ENCODE measurements at places on chromosomes 13 and 19. TPM values are rescaled to one million over a fixed set of nuclear protein-coding genes. Genes with fewer than 3 reads are reported as not detected.

DNA sequence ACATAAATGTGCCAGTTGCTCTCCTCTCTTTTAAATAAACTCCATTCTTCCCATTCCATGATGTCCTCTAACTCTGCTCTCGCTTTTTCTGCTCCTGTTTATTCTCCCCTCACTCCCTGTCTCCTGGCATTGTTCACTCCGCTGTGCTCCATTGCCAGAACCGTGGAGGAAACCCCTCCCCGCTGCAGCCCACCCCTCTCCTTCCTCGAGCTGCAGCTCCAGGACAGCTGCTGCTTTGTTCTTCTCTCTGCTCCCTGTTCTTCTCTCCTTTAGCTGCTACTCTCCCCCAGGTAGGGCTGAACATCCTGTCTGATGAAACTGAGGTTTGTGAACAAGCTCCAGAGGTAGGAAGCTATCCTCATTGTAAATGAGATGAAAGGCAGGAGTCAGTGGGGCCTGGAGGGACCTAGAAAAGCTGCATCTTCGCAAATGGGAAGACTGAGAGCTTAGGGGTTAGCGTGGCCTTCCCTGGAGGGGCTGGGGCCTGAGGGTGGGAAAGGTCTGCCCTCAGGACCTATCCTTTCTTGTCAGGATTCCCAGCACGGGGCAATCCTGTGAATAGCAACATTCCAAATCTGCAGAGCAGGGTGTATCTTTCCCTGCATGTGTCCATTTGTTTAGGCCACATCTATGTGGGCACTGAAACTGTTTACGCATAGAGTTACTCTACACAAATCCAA is 243.7 kb downstream of the DNAJC15 start:
- no peak for DNase-seq

DNA sequence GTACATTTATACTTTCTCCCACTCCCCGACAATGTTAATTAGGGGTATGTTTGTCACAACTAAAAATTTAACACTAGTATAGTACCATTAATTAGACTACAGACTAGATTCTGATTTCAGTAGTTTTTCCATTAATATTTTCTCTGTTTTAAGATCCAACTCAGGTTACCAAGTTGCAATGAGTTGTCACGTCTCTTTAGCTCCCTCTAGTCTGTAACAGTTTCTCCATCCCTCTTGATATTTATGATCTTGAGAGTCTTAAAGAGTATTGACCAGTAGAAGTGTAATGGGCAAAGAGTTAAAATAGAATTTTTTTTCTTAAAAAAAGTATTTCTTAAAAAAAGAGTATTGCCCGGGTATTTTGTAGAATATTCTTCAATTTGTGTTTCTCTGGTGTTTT is 598.1 kb downstream of the TBC1D4 start:
- no peak for DNase-seq

GRCh38 chr13:74138241-74138640 is 4.0 kb upstream of the KLF12 start:
- no peak for DNase-seq

The ZNF586 gene
- total RNA-seq: 4.6 TPM

DNA sequence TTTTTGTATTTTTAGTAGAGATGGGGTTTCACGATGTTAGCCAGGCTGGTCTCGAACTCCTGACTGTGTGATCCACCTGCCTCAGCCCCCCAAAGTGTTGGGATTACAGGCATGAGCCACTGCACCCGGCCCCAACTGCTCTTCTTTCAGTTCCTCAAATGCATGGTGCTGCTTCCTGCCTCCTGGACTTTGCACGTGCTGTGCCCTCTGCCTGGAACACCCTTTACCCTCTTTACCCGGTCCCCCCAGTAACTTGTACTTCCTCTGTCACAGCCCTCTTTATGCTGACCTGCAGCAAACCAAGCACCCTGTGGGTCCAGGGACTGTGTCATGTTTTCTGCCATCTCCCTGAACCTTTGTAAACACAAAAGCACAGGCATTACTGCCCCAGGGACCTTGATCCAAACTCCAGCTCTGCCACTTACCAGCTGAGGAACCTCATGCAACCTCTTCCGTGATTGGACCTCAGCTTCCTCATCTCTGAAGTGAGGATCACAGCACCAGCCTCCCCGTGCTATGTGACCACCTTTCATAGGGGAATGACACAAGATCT is 3.8 kb downstream of the BLVRB start:
- DNase-seq: peak; percentile 65

- peak; percentile 27 for DNase-seq
These were observed 54.9 kb upstream of the RANBP3 start for GRCh38 chr19:6032827-6033226.

- no peak for DNase-seq
These were observed 2.2 kb upstream of the CEACAM18 start for GRCh38 chr19:51476164-51476563.

DNA sequence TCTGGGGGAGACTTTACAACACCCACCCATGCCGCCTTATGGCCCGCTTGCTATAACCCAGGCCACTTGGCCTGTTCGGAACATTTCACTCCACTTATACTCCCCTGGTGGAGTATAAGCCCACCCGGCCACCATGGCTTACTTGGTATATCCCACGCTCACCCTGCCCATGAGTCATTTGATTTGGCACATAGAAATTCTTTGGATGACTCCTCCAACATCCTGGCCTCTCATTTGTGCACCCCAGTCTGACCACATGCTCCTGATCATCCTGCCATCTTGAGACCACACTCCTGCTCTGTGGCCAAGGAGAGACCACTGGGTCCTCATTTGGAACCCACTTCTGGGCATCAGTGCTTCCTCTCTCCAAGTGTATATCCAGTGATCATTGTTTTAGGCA is 5.2 kb downstream of the SPACA6 start:
- DNase-seq: peak; percentile 18

The CYSLTR2 gene
- total RNA-seq: 0.28 TPM

DNA sequence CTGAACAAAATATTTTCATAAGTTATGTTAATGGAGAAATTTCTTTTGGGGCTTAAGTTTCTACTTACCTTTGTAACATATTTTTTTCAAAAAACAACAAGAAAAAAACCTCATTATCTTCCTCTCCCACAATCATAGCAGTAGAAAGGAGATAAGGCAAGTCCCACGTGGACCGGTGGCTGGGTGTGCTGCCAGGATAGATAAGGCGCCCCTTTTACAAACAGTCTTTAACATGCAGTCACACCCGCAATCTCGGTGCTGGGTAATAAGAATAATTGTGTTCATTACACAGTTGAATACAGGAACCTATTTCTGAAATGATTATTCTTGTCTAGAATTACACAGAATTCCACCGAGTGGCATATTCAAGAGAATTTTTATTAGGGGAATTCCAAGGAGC is 1202.3 kb downstream of the UQCRFS1 start:
- no peak for DNase-seq

GRCh38 chr13:44300895-44301638 is 72.6 kb upstream of the SERP2 start:
- DNase-seq: peak; percentile 62

- DNase-seq: no peak
These were observed 10.4 kb upstream of the TBC1D4 start for GRCh38 chr13:75492389-75492788.

DNA sequence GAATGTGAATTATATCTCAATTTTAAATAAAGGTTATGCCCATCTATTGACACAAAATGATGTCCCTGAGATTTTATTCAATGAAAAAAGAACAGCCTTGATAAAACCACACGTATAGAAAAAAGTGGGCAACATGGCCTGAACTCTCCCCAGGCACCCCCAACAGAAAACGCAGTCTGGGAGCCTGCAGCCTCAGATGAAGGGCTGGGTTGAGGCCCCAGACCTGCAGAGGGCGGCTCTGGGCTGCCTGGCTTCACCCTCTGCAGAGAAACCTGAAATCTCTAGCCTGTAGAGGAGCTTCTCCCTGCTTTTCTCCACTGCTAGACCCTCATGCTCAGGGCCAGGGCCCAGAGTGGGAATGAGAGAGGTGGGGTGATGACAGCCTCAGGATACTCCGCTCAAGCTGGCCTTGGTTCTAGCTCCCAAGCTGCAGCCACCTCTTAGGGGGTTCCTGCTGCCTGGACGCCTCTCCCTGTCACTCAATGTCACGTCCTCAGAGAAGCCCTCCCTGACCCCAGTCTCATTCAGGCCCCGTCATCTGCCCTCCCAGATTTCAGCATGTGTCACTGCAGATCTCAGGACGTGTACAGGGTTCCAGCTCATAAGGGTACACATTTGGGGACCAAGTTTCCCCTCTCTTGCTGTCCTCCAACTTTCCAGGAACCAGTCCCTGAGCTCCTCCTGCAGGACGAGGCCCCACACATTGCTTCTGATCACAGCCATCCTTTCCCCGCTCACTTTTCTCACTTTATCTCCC is 1.8 kb downstream of the MBD3 start:
- DNase-seq: no peak

DNA sequence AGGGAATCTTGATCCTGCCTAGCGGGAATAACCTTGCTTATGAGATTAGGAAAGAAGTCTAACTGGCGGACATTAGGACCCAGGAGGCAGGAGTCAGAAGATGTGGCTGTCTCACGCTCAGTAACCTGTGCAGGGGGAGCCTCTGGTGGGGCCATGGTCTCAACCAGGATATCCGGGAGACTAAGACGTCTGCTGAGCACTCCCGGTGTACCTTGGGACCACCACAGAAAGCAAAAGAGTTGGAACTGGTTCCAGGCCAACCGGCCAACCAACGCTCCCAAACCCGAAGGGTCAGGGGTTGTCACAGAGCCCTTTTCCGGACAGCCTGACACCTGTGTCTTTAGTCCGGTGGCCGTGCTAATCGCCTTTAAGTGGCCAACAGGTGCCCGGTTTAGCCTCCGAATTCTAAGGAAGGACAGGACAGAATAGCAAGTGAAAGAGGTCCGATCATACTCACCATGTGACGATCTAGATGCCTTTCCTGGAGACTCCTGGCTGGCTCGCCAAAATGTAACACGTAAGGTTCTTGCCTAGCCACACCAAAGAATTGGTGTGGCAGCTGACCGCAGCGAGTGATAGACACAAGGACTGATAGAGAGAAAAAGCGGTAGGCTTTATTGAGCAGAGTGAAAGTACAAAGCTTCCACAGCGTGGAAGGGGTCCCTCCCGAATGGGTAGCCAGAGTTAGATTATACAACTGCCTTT is 103.9 kb upstream of the DIAPH3 start:
- DNase-seq: no peak

The RGL3 gene
- 33.4 TPM for total RNA-seq

- no peak for DNase-seq
These were observed 277.9 kb downstream of the ZNF536 start for GRCh38 chr19:30649934-30650614.

The NLRP11 gene
- total RNA-seq: 0.30 TPM

DNA sequence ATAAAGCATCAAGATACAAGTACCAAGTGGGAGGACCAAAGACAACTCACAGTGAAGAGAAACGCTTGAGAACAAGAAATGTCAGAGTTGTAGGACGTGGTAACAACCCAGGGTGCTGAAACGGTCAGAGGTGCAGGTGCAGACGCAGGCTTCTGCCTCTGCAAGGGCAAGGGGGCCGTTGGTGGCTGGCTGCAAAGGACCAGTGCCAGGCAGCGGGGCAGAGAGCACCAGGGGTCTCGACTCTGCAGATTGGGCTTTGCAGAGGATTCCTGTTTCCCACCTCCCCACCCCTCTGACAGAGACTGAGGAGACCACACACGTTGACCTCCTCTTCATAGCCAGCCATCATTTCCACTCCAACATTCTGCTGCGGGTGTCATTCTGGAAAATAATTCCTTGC is 38.3 kb downstream of the RAB20 start:
- no peak for DNase-seq

- DNase-seq: no peak
These were observed 494.8 kb downstream of the TBC1D4 start for GRCh38 chr13:74987124-74987690.

DNA sequence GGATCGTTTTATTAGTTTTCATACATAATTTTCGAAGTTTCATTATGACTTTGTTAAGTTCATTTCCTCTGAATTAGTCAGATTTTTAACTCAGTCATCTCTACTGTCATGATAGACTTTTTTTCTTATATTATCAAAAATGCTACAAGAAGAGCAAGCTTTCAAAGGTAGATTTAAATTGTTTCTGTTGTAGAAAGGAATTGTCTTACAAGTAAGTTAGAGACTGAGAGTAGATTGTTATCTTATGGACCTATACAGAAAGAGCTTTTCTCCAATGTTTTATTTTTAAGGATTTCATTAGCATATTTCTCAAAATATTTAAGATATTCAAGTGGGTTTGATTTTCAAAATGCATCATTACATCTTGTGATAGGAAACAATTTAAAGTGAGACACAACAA is 2.7 kb downstream of the MAB21L1 start:
- DNase-seq: no peak

The HAUS8 gene
- total RNA-seq: 5.1 TPM

- DNase-seq: no peak
These were observed 9.8 kb downstream of the KBTBD6 start for GRCh38 chr13:41122838-41123237.

GRCh38 chr13:91052876-91053275 is 294.6 kb upstream of the MIR17HG start:
- DNase-seq: no peak

- DNase-seq: peak; percentile 48
These were observed 4.3 kb upstream of the ZNF813 start for GRCh38 chr19:53463263-53463662.

DNA sequence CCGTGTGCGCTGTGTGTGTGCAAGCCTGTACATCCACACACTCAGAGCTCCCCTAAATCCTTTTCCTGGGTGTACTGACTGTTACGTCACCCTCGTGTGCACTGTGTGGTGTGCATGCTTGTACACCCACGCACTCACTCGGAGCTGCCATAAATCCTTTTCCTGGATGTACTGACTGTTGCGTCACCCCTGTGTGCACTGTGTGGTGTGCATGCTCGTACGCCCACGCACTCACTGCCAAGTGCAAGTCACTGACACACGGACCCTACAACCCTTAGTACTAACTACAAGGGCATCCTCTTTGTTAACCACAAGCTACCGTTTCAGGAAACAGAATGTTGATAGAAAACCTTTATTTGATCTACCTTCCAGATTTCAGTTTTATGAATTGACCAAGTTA is 983.4 kb downstream of the EFNB2 start:
- DNase-seq: no peak

DNA sequence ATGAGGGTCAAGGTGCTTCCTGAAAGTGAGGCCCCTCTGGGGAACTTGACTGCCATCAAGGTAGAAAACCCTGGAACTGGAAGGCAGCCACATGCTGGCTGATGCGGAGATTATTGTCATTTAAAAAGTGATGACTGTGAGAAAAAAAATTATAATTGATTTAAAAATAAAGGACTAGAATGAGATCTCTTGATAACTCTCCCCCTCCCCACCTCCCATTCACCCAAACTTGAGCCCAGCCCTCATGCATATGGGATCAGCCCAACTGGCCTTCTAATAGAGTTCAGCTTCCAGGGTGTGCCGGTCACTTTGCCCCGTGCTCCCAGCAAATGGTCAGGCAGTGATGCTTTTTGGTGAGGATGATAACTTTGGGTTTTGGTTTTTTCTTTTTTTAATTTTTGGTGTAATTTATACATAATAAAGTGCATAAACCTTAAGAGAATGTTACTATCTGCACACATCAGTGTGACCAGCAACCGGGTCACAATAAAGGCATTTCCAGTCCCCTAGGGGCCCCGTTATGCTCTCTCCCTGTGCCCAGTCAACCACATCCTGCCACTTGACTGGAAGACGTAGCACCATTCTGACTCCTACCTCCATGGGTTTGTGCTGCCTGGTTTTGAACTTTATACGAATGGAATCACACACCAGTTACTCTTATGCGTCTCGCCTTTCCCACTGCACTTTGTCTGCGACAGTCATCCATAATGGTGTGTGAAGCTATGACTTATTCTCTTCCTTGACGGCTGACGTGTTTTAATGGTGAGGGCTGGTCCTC is 187.9 kb downstream of the USP12 start:
- no peak for DNase-seq
